ENCODE measurements at places on chromosomes 16 and 17.

DNA sequence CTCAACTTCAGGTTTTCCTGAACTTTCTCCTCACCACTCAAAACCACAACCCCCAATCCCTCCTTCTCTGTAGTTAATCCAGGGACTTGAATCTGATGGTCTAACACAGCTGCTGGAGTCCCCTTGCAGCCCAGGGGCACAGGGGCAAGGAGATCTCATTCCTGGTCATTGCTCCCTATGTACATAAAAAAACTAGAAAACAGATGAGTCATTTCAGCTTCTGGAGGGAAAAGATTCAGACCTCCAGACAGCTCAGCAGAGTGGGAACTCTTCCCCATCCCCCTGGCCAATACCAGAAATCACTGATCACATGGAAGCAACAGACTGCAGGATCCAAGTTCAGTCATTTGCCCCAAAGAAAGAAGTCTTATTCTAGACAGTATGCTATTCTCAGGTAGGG is 62.1 kb downstream of the DYNLRB2 start:
- DNase-seq, result no peak

GRCh38 chr16:85086347-85087291 is 25.7 kb downstream of the CIBAR2 start:
- DNase-seq, result peak; percentile 83

DNA sequence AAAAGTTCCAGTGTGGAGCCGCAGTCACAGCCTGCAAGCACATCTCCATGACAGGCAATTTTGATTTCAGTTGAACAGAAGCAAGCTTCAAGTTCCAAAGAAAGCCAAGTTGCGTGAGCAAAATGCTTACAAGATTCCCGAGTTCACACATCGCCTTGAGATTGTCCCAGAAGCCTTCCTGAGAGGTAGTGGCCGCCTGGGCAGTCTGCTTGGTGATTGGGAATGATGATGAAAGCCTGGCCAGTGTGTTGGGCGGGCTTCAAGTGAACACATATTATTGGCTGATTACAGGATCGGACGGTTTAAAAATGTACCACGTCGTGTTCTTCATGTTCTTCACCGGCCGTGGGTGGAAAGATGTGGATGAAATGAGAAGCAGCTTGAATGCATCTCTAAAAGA is 185.5 kb downstream of the FOXL1 start:
- no peak for DNase-seq

- no peak for DNase-seq
Measured at GRCh38 chr17:60857556-60858080, 180.0 kb downstream of the BCAS3 start.

DNA sequence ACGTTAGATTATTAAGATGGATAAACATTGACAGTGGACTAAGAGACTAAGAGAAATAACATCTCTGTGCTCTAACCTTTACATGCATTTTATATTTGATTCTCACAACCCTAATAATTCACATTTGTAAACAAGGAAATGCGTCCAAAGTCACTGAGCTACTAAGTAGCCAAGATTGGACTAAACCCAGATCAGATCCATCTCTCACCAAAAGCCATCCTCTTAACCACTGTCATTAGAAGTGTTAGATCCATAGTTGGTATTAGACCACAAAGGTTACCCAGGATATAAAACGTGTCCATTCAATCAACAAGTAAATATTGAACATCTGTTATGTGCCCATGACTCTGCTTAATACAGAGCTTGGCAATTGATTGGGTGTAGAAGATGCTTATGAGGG is 5.2 kb downstream of the HSD17B2 start:
- DNase-seq, result no peak

Data from Right ventricle myocardium inferior (tissue), 1 donor.